ENCODE measurements at places on chromosomes 4 and X. TPM values are rescaled to one million over a fixed set of nuclear protein-coding genes. Genes with fewer than 3 reads are reported as not detected.

Gene DIPK2B
- 0.15 TPM for total RNA-seq

Gene HSFX3
- total RNA-seq: not detected

Gene SHROOM4
- total RNA-seq: 0.44 TPM

Gene SOX3
- total RNA-seq: 0.15 TPM

Gene TRIML2
- total RNA-seq: not detected
